ENCODE measurements at places on chromosomes 16 and 17.

DNA sequence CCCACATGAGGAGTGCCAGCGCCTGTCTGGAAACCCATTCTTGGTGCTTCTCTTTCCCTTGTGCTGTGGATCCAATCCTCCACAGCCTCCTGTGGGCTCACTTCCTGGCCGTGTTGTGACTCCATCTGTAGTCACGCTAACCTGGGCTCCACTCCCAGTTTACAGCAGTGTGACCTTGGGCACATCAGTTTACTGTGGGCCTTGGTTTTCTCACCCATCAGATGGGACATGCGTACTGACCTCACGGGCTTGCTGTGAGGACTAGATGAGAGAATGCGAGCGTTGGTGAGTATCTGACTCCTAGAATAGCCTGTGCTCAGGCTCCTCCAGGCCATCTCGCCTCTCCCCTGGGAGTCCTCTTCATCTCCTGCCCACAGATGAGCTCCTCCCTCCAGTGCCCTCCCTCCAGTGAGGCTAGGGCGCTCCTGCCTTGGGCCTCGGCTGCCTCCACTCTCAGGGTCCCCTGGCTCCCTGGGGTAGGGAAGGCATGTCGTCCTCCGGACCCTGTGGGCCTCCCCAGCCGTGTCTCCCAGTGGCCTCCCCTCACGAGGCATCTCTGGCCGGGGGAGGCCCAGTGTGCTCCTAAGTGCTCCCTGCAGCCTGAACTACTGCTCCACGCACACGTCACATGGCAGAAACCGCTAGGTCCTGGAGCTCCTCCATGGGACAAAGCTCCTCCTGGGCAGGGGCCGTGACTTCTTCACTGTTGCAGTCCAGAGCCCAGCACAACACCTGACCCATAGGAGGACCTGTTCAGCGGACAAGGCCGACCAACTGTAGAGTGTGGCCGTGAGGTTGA lies 5.2 kb upstream of the FOXJ1 start:
- DNase-seq: no peak

DNA sequence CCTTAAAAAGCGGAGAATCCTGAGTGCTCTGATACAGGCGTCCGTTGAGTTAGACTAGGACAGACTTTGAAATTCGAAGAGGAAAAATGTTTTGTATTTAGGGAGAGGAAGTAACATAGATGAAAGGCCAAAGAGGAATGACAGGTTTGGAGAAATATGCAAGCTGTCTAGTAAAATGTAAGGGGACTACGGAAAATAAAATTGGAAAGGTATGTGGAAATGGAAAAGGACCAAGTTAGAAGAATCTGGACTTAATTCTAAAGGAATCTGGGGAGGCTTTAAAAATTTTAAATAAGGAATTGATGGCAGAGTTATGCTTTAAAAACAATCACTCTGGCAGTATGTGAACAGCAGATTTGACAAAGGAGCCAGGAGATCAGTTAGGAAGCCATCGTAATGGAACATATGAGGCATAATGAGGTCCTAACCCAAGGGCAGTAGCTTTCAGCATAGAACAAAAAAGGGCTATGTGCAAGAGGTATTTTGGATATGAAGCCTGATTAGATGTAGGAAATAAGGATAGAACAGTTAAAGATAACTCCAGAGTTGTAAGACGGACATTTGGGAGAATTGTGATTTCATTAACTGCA lies 38.3 kb downstream of the CYB561 start:
- DNase-seq: no peak

DNA sequence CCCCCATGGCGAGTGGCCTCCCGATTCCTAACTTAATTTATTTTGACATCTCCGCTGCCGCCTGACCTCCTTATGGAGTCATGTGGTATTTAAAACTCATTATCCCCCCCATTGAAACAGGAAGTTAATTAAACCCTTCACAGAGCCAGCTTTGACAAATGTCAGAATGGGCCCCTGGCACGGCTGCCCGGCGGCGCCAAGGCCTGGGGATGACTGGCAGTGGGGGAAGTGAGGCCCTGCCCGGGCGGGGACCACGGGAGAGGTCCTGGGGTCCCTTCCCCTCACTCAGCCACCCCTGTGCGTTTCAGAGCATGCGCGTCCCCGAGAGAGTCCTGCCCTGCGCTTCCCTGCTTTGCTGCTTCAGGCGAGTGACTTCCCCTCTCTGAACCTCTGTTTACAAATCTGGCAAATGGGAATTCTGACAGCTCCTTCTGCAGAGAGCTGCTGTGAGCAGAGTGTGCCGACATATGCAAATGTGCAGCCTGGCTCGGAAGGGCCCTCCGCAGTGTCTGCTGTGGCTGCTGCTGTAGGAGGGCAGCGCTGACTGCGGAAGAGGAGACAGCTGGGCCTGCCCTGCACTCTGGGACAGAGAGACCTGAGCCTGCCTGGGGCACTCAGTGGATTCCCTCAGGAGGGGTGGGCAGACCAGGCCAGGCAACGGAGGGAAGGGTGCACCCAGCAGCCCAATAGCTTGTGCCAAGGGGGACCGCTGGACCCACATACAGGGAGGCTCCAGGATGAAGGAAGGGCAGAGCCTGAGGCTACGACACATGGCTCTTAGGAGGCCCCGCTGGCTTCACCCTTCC lies 4.4 kb upstream of the ZFPM1 start:
- DNase-seq: no peak

- no peak for DNase-seq
These were observed 19.9 kb downstream of the RPTOR start for GRCh38 chr17:80564545-80564944.

DNA sequence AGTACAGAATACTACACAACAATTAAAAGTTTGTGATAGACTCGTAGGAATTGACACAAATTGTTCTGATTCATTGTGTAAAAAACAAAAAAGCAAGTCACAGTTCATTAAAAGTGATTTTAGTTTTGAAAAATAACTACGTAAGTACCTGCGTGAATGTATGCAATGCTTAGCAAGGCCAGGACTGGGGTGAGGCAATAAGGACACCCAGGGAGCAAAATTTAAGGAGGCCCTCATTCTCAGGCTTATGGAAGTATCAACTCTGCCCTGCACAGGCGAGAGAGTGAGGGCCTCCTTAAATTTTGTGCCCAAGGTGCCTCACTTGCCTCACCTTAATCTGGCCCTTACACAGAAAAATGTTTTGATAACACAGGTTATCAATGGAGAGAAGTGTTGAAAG lies 31.4 kb downstream of the NOG start:
- DNase-seq: no peak

GRCh38 chr16:79893445-79893844 lies 292.9 kb upstream of the MAF start:
- no peak for DNase-seq

DNA sequence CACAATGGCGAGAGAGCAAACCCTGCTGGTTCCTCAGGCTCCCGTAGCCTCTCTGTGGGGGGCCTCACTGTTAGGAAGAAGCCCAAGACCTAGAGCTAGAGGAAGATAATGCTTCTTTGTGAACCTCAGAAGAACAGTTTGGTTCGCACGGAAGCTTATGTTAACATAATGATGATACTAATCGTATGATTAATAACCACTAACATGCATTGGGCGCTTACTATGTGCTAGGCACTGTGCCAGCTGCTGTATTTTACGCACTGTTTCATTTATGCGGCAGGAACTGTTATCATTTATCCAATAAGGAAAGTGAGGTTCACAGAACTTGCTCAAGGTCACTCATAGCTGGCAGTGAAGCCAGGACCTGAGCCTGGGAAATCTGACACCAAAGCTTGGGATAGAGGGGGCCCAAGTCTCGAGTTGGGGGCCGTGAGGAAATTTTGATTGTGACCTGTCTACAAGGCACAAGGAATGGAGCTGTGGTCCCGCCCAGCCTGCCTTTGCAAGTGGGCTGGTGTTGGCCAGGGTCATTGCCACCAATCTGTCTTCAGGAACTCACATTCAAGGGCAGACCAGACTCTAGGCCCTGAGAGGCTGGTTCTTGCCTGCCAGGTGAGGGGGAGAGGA lies 6.8 kb downstream of the PRCD start:
- DNase-seq: no peak

GRCh38 chr17:74042744-74043486 lies 160.6 kb upstream of the RPL38 start:
- no peak for DNase-seq

DNA sequence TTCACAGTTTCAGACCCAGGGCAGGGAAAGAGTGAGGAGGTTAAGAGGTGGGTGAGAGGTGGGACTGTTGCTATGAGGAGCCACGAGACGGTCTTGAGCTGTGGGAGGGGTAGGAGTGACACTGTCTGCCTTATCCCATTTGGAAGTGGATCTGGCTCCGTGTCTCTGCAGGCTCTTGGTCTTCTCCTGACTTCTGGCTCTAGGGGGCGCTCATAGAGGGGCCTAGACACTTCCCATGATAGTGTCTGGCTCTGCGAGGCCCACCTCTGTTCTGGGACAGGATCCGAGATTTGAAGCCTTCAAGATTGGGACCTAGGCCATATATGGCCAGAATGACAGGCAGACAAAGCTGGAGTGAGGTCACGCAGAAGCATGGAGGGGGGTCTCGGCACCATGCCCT lies 204.5 kb downstream of the GSG1L start:
- no peak for DNase-seq

- no peak for DNase-seq
These were observed 177.5 kb downstream of the VPS53 start for GRCh38 chr17:537133-537532.

DNA sequence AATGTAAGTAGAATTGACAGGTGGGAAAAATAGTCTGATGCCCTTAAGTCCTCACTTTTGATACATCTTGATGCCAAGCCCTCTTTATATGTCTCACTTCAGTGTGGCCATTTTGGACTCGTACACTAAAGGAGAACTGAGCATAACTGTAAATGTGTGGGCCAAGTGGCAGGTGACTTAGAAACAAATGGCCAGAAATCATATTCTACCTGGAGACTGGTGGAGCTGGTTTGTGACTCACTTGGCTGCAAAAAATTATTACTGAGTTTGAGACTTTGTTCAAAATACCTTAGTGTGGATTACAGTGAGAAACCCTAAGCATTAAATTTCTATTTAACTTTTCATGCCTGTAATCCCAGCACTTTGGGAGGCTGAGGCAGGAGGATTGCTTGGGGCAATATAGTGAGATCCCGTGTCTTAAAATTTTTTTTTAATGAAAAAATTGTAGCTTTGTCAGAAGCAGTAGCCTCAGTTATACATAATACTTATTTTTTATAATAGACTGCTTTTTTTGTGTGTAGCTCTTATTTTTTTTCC lies 5.0 kb downstream of the HAPSTR1 start:
- no peak for DNase-seq

DNA sequence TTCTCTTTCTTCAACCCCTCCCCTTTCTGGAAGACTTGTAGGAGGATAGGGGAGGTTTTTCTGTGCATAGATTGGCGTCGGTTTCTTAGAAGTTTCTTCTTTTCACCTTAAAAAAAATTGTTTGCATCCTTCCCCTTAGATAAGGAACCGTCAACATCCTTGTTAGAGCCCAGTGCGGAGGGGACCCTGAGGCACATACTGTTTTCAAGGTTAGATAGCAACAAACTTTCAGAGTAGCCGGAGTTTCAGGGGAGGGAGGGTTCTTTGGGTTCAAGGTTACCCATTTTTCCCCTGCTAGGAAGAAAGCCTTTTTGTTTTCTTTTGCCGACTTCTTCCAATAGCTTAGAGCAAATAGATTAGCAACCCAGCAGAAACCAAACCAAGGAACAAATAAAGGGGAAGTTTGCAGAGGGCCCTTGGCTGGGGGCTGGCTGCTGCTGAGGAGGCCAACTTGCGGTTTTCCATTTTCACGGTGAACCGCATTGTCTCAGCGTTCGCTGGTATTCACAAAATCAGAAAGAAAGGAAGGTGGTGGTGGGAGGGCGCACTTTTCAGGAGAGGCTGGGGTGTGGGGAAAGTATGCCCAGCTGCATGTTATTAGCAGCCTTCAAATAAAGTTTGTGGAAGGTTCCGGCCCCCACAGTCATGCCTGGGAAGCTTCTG lies 28.8 kb downstream of the MSI2 start:
- DNase-seq: peak; percentile 58

GRCh38 chr16:2233046-2233775 lies 3.0 kb upstream of the DNASE1L2 start:
- no peak for DNase-seq

DNA sequence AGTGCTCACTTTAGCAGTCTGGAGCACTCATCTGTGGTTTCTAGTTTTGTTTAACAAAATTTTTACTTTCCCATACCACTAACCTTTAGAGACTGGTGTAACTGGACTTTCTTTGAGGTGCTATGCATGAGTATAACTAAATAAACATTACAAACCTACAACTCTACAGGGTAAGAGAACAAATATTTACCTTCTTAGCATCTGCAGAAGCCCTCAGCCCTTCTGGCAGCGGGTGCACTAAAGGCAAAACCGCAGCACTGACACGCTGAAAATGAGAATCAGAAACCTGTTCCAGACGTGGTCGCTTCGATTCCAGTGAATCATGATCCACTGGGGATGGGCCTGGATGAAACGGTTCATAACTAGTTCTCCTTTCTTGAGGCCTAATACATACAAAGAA lies 43.7 kb downstream of the NCOR1 start:
- no peak for DNase-seq

- DNase-seq: no peak
These were observed 32.5 kb downstream of the PIMREG start for GRCh38 chr17:6476810-6477179.

GRCh38 chr16:79431923-79432322 lies 168.6 kb downstream of the MAF start:
- no peak for DNase-seq

DNA sequence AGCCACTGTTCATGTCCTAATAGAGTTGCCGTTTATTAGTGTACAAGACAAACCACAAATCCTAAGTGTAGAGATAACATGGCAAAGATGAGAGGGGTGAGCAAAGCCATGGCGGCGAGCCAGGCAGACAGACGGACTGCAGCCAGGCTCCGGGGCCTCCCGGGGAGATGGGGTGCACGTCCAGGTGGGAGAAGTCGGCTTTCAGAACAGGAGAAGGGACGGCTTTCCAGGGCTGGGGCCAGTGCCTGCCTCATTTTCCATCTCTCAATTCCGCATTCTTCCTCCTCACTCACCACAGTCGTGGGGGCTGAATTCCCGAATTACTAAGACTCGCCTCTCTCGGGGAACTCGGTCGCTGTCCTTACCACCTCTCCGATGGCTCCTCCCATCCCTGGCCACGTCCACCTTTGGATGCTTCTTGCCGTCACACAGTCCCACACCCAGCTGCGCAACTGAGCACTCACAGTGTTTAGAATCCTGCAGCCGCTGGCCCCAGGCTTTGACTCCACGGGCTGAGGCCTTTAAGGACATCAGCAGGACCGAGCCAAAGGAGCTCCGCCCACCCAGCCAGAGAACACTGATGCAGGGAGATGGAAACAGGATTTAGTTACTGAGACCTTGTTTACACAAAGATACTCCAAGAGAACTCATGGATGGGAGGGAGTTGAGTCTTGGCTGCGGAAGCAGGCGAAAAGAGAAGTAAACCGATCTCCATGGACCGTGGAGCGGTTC lies 59.7 kb downstream of the RNF112 start:
- no peak for DNase-seq

- no peak for DNase-seq
These were observed 179.4 kb upstream of the SDK2 start for GRCh38 chr17:73823684-73824083.
